ENCODE measurements at places on chromosomes 7 and 10. TPM values are rescaled to one million over a fixed set of nuclear protein-coding genes. Genes with fewer than 3 reads are reported as not detected.

The XRCC2 gene
- total RNA-seq = 21.8 TPM

The TDRD1 gene
- 0.11 TPM for total RNA-seq

The ATOH7 gene
- total RNA-seq = not detected

GRCh38 chr7:20276705-20277472 lies 53.8 kb upstream of the ITGB8 start:
- no peak for DNase-seq

DNA sequence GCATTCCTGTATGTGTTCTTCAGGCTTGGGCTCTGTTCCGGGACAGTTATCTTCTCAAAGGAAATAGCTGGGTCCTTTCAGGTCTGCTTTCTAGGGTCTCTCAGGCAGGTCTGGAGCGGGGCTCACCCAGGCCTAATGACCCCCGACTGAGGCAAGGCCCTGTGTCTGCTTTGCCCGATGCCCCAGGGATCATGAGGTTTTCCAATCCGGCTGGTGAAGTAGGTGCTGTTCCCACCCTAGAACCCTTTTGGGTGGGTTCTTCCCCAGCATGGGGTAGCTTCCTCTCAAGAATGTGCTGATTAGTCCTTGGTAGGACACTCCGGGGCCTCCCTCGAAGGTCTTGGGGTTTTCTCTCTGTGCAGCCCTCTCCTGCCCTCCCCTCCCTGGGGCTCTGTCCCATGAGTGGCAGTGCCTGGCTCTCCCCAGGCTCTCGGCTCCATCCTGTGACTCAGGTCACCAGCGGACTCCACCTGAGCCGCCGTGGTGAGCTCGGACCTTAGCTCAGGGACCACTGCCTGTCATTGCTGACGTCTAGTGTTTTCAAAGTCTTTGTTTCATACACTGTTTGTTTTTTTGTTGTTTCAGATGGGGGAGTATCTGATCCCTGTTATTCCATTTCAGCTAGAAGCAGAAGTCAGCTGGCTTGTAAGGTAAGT lies 71.0 kb upstream of the NKX6-2 start:
- DNase-seq = no peak
